CD4-positive, alpha-beta T cell treated with Interleukin-4 for 4 hours (primary cell): ENCODE measurements at places on chromosomes 2 and 18.

GRCh38 chr2:24158131-24158530 lies 16.7 kb upstream of the FAM228A start:
- DNase-seq, result no peak

DNA sequence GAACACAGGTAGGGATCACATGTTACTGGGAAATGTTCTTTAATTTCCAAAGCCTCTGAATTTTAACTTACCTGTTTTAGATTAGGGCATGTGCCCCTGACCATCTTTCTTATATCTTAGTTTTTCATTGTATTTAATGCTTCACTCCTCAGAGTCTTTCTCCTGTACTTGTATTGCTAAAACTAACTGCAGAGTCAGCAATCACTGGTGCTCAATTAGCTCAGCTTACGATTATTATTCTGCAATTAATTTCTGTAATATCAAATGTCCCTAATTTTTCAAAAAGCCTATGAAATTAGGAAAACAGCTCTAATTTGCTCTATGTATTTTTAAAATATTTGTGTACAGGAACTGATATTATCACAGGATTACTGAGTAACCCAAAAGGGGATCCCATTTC lies 693.2 kb upstream of the SLC8A1 start:
- DNase-seq, result no peak

GRCh38 chr2:231711677-231712450 lies 3.5 kb downstream of the PTMA start:
- peak; percentile 33 for DNase-seq

DNA sequence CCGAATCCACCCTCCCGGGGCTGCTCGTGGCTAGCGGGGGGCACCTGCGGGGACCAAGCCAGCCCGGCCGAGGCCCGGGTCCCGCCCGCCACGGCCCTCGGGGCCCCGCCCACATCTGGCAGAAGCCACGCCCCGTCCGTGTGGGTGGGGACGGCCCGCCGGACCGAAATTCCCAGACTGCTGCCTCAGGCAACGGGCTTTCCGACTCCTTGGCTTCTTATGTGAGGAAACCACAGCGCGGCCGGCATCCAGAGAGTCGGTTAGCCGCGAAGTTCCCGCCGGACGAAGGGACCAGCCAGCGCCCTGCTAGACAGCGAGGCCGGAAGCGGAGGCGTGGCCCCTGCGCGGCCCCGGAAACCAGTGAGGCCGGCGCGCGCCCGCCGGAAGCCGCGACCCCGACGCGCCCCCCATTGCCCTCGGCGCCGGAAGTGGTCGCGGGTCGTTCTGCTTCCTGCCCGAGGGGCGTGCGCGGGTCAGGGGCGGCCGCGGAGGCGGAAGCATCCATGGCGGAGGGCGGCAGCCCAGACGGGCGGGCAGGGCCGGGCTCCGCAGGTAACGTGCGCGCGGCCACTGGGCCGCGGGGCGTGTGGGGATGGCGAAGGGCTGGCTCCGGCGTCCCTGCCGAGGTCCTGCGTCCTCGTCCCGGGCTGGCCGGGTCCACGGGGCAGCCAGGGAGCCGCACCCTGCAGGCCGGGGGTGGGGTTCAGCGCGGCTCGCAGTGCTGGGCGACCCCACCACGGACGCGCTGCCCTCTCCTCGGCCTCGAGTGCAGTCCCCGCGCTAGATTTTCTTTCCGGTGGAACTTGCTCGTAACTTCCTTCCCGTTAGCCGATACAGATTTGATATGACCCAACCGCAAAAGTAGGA lies at the start of gene ASB1:
TSS of gene ASB1 (plus strand) at position 360 of the 867 bp plus-strand sequence. CDS start at position 504, 144 bp downstream.
- DNase-seq, result peak; percentile 68

GRCh38 chr18:12520442-12520992 lies 112.8 kb downstream of the PRELID3A start:
- no peak for DNase-seq

DNA sequence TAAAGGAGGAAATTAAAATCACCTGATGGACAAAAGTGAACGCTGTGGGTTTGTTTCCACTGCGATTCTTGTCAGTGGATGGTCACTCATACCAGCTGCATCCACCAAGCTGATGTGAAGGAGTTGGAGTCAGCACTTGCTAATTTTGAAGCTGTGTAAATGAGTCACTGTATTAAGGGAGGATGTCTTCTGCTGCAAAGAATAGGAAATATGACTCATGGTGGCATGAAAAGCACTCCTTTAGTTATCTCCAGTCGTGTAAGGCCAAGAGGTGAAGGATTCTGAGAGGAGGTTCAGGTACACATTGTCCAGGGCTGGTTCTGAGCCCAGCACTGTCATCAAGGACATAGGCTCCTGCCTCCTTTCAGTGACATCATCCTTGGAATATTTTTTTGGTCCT lies 71.7 kb upstream of the SKOR2 start:
- no peak for DNase-seq

GRCh38 chr2:118747066-118747465 lies 100.4 kb downstream of the EN1 start:
- no peak for DNase-seq

DNA sequence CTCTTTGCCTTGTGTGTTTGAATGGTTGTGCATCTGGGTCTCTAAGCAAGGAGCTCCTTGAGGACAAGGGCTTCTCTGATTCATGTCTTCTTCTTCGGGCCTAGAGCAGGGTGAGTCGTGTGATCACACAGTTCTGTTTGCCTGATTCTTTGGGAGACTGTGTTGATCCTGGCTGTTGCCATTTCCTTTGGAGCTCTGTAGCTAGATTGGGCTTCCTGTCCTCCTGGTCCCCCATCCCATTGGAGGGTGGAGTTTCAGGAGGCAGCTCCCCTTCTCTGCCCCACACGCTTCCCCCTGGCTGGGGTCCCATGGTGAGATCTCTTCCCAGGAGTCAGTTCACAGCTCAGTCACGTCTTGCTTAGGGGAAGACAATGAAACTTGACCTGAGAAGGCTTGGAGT lies 92.8 kb downstream of the TRIB2 start:
- no peak for DNase-seq

GRCh38 chr2:28164280-28164801 lies 228.3 kb upstream of the FOSL2 start:
- DNase-seq, result no peak

DNA sequence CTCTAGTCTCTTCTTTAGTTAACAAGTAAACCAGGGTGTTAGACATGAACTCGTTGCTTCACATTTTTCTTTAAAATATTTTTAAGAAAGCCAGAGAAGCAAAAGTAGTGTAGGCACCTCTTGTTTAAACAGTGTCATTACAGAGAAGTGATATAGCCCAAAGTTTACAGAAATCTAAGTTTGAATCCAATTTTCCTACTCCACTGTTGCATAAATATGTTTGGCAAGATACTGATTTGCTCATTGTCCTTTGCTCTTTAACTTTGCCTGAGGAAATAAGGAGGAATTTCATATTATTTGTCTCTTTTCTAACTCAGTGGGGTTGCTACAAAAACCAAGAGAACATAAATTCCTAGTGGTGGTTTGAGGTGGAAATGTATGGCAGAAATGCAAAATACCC lies 81.1 kb downstream of the PAX3 start:
- no peak for DNase-seq

DNA sequence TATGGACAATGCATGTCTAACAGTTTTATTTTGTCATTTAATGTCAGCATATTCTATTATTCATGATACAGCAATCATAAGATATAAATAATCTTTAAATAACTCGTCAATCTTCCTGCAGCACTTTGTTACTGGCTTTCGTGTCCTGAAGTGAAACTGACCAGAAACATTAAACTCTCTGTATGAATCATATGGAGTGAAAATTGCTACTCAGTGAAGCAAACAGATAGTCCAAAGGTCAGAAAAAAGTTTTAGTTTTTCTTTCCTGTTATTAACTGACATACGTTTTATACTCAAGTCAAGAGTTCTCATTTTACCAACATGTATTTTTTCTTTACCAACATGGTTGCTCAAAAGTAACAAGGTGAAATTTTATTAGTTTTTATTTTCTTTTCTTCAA lies 106.8 kb upstream of the GALNT5 start:
- DNase-seq, result no peak

DNA sequence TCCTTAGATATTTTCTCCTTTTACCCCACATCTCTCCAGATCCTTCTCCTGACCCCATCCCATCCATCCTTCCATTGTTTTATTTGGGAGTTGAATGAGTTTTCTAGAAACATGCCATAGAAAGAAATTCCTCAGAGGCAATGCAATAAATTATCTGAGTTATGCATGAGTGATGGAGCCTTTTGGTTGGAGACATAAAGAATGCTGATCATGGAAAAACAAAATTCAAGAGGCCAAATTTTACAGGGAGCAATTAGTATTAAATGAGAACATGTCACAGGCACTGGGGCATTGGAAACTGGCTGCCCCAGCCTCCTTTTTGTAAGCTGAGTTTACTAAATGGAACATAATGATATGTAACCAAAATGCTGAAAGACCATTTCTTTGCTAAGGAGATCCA lies 74.2 kb upstream of the LCLAT1 start:
- DNase-seq, result no peak

DNA sequence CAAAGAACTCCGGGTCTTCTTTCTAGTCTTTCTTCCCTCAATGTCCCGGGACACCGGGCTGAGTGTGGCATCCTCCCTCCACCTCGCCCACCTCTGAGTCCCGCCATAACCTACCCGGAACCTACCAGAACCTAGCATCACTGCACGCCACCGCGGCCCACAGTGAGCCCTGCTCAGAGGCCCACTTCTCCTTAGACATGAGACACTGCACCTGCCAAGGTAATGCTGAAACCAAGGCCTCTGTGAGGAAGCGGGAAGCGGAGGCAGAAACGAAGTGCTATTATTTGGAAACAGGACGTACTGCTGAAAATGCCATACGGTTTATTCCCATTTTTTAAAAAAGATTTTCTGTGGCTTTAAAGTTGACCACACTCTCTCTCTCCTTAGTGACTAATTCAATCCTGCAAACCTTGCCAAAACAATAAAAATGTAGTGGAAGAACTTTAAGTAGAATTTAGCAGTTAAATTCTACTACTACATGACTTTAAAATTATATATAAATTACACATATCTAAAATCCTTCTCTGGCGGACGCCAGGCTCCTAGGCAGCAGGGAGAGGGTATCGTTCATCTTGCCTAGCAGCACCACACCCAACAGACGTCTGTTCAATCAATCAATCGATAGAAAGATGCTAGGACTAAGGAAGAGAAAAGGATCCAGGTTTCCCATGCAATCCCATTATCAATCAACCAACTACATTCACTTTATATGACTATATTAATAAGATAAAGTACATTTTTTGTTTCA lies 82.0 kb downstream of the ZNF516 start:
- no peak for DNase-seq

DNA sequence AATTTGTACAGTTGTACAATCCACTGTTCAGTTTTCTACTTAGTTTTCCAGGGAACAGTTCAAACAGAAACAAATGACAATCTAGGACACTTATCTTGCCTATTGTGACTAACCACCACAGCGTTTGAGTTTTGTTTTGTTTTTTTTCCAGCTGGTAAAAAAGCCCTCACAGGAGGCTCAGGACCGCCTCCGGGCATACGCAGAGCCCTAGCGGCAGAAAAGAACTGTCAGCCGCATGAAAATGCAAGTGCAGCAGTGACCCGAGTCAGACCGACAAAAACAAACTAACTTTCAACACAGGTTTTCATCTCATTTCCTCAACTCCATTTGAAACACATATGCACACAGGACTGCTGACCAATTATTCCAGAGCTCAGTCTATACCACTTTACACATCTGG lies 68.6 kb downstream of the STEAP3 start:
- DNase-seq, result no peak

DNA sequence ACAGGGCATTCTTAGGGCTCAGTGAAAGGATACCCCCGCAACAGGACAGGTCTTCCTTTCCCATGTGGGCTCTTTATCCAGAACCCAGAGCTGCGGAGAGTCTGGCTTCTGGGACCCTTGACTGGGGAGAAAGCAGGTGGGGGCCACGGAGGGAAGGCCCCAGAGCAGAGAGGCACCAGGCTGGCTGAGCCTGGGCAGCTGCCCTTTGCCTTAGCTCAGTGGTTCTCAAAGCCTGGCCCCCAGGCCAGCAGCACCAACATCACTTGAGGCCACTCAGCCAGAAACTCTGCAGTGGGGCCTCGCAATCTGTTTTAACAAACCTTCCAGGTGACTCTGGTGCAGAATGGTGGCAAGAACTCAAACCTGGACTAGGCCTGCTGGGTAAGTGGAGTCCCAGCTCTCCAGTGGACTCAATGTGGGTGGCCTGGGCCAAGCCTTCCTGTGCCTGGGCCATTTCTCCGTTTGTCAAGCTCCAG lies 1.6 kb upstream of the TMEM37 start:
- DNase-seq, result no peak

- no peak for DNase-seq
Observed at GRCh38 chr2:101829429-101829828, 131.9 kb downstream of the MAP4K4 start.

DNA sequence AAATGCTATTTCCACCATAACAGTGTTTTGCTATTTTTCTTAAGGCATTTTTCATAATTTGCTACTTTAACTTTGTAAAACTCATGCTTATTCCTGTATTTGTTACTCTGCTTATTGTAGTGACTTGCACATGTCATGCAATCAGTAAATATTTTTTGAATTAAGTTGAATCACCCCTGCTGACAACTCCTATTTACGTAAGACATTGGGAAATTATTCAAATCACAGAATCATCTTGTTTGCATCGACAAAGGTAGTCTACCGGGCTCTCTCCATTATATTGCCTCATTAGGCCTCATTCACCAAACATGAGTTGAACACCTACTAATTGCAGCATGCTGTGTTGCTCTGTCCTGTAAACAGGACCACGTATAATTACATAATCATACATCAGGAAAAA lies 478.5 kb upstream of the ZEB2 start:
- no peak for DNase-seq

DNA sequence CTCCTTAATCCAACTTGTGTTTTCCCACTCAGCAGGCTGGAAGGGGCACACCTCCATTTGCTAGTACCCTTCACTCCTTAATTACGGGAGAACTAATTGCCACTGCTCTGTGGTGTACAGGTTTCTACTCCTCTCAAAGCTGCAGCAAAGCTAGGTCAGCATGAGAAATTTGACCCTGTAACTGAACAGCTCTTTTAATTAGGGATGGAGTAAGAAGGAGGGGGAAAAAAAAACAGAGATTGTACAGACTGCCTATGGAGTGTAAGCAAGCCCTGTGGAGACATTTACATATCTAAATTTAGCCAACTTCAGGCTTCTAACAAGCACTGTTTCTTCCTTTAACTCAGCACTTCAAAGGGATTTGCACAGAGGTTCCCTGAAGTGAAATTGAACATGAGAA lies 629.7 kb upstream of the SETBP1 start:
- no peak for DNase-seq

DNA sequence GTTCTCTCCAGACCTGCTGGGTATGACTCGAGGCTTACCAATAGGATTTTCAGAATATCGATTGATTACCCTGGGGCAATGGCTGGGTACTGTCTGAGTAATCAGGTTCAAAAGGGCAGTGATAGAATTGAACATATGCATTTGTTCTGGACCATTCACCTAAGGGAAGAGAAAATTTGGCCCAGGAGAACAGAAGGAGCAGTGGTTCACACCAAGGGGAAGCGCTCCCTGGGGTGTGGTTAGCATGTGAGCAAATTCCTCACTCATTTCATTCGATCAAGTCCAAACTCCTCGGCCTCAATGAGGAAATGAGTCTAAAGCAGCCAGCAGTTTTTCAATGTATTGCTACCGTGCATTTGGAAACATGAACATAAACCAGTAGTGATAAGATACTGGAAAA lies 55.6 kb downstream of the CYP26B1 start:
- no peak for DNase-seq

- DNase-seq, result no peak
Observed at GRCh38 chr2:29051730-29052129, 22.6 kb downstream of the PCARE start.

- no peak for DNase-seq
Observed at GRCh38 chr2:69683170-69683971, 39.8 kb upstream of the AAK1 start.
